Stromal cell of bone marrow (primary cell): ENCODE measurements at places on chromosomes 6 and 20.

DNA sequence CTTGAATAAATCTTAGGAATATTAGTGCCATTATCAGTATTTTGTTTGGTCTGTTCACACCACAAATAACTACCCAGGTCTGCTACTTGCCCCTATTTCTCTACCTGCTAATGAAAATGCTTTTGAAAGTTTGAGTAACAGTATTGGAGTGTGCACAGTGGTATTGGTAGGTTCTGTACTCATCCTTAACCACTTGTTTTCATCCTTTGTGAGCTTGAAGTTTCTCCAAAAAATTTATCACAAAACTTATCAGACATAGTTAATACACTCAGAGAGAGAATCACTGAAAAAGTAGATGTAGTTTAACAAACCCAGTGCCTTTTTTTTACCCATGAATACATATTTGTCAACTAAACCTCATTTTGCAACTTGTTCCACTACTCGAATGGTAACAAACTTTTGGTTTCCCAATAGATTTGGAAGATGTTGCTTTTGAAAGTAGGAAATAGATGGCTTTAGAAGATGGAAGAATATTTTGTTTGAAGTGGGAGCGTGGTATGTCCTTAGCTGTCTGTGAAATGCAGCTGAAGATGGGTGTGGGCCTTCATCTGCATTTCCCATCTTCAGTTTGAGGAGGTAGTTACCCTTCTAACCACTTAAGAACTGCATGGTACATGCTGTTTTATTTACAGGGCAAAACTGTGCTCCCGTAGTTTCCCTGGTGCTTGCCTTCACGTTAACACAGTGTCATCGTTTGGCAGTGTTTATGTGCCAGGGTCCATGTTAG, 9.0 kb downstream of the PTPN1 start:
- no peak for DNase-seq

- DNase-seq: no peak
Observed at GRCh38 chr6:156659822-156660198, 117.4 kb upstream of the ARID1B start.

GRCh38 chr20:21681234-21681921, 24.1 kb upstream of the PAX1 start:
- no peak for DNase-seq

DNA sequence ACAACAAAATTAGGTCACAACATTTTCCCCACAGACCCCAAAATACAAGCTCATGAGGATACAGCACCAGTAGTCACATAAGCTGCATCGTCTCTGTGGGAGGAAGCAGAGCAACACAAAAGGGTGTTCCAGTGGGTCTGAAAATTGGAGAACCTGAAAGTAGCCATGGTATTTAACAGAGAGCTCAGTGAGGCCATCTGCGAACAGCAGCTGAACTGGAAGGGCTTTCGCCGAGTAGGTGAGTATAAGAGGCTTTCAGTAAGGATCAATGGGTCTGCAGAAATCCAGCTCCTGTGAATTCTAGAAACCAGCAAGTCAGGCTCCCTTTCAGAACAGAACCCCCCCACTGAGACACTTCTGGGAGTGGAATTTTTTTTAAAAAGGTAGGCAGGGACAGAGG, 120.0 kb upstream of the RREB1 start:
- DNase-seq: no peak

- DNase-seq: no peak
Observed at GRCh38 chr6:32224696-32225095, 829 bp upstream of the NOTCH4 start.

DNA sequence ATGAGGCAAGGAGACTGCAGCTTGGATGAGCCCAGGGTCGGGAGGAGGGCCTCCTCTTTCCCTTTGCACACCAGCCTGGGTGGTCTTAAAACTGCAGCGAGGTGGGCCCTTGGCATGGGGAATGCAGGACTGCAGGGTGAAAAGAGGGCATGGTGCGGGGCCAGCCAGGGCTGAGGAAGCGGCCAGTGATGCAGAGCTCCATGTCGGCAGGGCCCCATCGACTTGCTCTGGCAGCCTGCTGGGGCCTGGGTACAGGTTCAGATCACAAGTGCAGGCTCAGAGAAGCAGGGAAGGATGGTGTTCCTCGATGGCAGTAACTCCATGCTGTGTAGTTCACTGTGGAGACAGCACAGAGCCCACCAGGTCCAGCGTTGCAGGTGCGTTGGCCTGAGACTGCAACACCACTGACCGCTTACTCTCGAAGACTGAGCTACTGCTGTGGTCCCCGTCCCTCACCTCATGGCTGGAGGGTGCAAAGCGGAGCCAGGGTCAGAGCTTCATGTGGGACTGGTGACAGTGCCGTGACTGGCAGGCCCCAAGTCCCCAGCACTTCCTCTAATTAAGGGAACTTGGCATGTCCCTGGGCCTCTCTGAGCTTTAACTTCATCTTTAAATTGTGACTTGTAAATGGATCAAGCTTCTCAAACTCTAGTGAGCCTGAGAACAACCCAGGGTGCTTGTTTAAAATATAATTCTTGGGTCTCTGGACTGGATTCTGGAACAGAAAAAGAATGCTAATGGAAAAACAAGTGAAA, 223.2 kb downstream of the SYNDIG1 start:
- DNase-seq: no peak

GRCh38 chr20:63735859-63736718, at the start of gene LIME1:
LIME1 (plus strand) TSS chr20:63736664; CDS start chr20:63737550, 886 bp downstream.
- no peak for DNase-seq

- no peak for DNase-seq
Observed at GRCh38 chr20:32983459-32984112, 20.6 kb downstream of the SUN5 start.

- no peak for DNase-seq
Observed at GRCh38 chr6:137157601-137158000, 15.8 kb downstream of the IL22RA2 start.

DNA sequence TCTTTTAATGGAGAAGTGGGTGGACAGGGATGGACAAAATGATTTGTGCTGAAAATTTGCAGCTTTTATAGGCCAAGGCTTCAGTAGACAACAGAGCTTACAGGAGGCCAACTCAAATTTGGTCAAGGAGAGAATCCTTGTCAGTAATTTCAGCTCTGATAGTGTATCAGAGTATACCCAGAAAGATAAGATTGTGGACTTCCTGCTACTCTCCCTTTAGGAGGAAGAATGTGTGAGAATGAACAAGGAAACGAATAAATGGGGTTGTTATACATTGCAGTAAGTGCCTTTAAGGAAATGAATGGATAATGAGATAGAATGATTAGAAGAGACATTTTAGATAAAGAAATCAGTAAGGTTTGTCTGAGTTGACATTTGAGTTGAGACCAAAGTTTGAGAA, 519.9 kb downstream of the UTRN start:
- no peak for DNase-seq

DNA sequence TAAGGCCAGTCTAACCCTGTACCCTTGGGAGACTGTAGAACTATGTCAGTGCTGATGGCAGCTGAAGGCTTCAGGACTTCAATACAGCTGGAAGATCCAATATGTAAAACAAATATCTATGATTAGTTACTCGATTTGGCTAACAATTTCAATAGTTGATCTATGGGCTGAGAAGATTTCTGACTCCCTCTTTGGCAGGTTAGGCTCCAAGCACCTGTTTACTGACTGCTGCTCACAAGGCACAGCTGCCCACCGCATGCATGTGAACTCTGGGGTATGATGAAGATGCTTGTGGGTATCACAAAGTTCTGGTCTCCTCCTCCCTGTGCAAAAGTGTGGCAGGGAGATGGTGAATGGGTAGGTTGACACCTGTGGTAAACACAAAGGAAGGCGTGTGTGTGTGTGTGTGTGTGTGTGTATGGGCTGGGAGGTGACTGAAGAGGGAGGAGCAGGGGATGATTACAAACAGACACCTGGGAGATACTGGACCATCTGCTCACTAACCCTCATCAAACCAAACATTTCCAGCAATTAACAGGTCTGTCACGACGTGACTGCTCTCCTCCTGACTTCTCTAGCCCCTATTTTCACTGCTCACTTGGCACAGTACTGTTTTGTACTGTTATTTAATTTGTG, 18.1 kb downstream of the ELMO2 start:
- no peak for DNase-seq

DNA sequence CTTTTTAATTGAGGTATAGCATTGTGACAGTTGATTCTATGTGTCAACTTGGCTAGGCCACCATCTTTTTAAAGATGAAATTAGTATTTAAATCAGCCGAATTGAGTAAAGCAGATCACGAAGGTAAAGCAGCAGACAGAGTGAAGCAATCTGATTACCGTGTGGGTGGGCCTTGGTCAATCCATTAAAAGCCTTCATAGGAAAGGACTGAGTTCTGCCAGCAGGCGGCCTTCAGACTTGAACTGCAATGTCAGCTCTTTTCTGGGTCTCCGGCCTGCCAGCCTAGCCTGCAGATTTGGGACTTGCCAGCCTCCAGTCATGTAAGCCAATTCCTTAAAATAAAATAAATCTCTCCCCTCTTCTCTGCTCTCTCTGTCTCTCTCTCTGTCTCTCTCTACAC, 22.4 kb upstream of the TGM2 start:
- DNase-seq: no peak

DNA sequence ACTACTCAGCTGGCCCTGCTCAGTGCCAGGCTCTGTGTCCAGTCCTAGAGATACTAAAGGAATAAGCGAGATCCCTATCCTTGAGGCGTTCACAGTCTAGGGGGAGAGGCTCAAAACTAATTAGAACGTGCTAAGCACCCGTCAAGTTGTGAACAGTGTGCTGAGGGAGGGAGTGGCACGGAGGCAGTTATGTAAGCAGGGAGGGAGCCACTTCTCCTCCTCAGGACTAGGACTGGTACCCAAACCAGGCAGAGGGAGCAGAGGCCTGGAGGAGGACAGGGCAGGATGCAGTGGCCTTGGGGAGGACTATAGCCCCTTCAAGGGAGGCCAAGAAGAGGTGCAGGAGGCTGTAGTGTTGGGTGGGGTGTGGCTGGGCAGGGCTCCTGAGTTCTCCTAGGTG, 39.6 kb upstream of the VSTM2L start:
- no peak for DNase-seq
